ENCODE measurements at places on chromosomes 4 and X.

- H3K27ac ChIP-seq, result no peak overlapping the region
- H3K36me3 ChIP-seq, result no peaks in the 10 kb centered on the region
- DNase-seq, result no peak
- H3K4me3 ChIP-seq, result no peak overlapping the region
Measured at GRCh38 chrX:17750436-17750835, 13.1 kb downstream of the SCML1 start.

DNA sequence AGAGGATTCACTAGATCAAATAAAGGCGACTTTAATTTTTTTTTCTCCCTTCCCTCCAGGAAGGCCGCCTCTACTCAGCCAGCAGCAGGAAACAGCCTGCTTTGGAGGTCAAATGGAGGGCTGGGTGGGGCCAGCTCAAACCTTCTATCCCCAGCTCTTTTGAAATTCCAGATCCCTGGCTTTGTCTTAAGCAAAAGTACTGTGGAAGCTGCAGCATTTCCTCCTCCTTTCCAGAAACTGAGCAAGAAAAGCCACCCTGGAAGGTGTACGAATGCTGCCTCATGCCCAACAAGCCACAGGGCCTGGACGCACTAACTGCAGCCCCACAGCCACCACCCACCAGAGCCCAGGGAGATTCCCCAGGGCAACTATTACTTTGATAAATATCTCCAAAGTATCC, 55.1 kb upstream of the ZCCHC13 start:
- H3K27me3 ChIP-seq, result no peaks in the 10 kb centered on the region
- H3K4me1 ChIP-seq, result peaks cover 5% of the 10 kb centered on the region
- H3K36me3 ChIP-seq, result peaks cover 3% of the 10 kb centered on the region
- H3K4me3 ChIP-seq, result no peak overlapping the region

DNA sequence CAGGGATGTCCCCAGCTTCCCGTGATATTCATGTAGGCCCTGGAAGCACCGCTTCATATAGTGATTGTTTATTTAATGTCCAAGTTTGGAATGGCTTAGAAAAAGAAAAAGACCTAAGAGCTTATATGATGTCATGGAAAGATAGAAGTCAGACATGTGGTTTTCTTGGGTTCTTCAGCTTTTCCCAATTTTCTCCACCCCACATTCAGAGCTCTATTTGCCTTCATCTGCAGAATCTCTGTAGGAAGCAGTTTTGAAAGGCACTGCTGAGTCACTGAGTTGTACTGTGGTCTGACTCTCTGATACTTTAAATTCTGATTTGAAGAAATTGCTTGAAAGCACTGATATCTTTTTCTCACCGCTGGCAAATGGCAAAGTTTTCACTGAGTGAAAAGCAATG, 120.6 kb upstream of the EDNRA start:
- H3K4me1 ChIP-seq, result no peaks in the 10 kb centered on the region
- H3K4me3 ChIP-seq, result no peak overlapping the region
- no peak for DNase-seq
- H3K27me3 ChIP-seq, result no peaks in the 10 kb centered on the region

- no peaks in the 10 kb centered on the region for H3K36me3 ChIP-seq
- H3K27me3 ChIP-seq, result peaks cover 1% of the 10 kb centered on the region
- H3K4me3 ChIP-seq, result no peak overlapping the region
- H3K27ac ChIP-seq, result no peak overlapping the region
- peaks cover 7% of the 10 kb centered on the region for H3K4me1 ChIP-seq
Measured at GRCh38 chr4:47715716-47716416, 122.0 kb downstream of the CORIN start.

- H3K4me1 ChIP-seq, result no peaks in the 10 kb centered on the region
- DNase-seq, result no peak
- no peaks in the 10 kb centered on the region for H3K36me3 ChIP-seq
- H3K27me3 ChIP-seq, result no peaks in the 10 kb centered on the region
- H3K27ac ChIP-seq, result no peak overlapping the region
Measured at GRCh38 chrX:106894978-106895452, 8.1 kb downstream of the RIPPLY1 start.

DNA sequence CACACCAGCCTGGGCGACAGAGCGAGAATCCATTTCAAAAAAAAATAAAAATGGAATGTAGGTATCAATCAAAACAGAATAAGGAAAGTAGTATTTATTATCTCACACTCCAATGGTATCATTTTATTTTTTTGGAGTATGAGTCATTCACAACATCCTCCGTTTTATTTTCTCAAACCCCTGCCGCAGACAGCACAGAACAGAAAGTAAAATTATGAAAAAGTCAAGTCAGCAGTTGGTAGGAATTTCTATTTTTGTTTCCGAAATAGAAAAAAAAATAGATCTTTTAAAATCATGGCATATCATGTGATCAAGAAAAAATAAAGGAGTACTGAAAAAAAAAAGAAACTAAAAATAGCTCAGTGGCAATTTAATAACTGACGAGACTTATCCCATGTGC, 490.7 kb upstream of the TENM3 start:
- no peak for DNase-seq
- no peak overlapping the region for H3K27ac ChIP-seq
- H3K36me3 ChIP-seq, result no peaks in the 10 kb centered on the region
- no peaks in the 10 kb centered on the region for H3K27me3 ChIP-seq

- no peaks in the 10 kb centered on the region for H3K27me3 ChIP-seq
- no peaks in the 10 kb centered on the region for H3K4me1 ChIP-seq
- DNase-seq, result no peak
- no peak overlapping the region for H3K4me3 ChIP-seq
- no peak overlapping the region for H3K27ac ChIP-seq
Measured at GRCh38 chrX:108442901-108443464, 3.3 kb downstream of the COL4A5 start.

DNA sequence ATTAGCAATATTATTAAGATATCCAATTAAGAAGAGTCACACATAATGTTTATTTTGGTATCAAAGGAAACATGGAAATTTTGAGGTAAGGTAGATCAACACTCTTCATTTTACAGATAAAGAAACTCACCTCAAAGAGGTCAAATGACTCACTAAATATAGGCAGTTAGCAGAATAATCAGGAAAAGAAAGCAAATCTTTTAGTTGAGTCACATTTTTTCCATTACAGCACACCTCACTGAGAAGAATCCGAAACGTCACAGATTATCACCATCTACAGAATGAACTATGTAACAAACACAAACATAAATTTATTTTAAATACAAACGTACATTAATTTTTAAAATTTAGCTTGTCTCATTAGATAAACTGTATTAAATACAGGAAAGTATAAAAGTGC, 70.1 kb downstream of the TMEM47 start:
- DNase-seq, result no peak
- no peak overlapping the region for H3K4me3 ChIP-seq
- no peaks in the 10 kb centered on the region for H3K4me1 ChIP-seq
- H3K27ac ChIP-seq, result no peak overlapping the region
- no peaks in the 10 kb centered on the region for H3K27me3 ChIP-seq

DNA sequence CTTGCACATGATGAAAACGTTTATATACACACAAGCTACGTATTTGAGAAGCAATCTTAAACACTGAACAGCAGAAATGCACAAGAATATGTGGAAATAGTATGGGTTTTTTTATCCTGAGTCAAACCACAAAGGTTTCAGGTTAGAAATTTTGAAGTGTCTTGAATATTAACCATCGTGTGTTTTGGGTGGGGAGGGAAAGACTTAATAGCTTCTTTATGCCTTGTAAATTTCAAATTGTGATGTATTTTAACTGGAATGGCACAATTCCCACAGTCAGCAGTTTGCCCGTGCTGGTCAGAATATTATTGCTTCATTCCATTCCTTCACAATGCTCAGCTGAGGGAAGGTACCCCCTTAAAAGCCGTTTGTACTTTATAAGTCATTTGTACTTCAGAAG, 67.4 kb upstream of the WDR1 start:
- H3K27ac ChIP-seq, result no peak overlapping the region
- H3K27me3 ChIP-seq, result no peaks in the 10 kb centered on the region
- no peak overlapping the region for H3K4me3 ChIP-seq

- peak within 1 kb of the TSS; percentile 69 for H3K4me3 ChIP-seq
- peaks cover 2% of the 10 kb centered on the region for H3K4me1 ChIP-seq
- no peaks in the 10 kb centered on the region for H3K36me3 ChIP-seq
- peak within 1 kb of the TSS; percentile 82 for H3K27ac ChIP-seq
Measured at GRCh38 chrX:16712548-16713155, at the start of gene CTPS2. Gene CTPS2, minus strand, starts transcription at chrX:16712669. Its CDS starts 9,767 bp downstream, at chrX:16702902.

DNA sequence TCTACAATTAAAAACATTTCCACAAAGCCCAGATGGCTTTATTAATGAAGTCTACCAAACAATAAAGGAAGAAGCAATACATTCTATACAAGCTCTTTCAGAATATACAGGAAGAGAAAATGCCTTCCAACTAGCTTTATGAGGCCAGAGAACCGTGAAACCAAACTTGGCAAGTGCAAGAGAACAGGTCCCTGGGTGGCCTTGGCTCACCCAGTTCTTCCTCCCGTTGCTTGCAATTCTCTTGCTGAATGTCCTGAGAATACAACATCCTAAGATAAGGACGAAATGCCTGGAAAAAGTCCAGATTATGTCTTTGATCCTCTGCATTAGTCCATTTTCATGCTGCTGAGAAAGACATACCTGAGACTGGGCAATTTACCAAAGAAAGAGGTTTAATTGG, 204.9 kb downstream of the MAD2L1 start:
- H3K27ac ChIP-seq, result no peak overlapping the region
- no peaks in the 10 kb centered on the region for H3K36me3 ChIP-seq
- no peak overlapping the region for H3K4me3 ChIP-seq
- no peaks in the 10 kb centered on the region for H3K4me1 ChIP-seq
- no peak for DNase-seq

DNA sequence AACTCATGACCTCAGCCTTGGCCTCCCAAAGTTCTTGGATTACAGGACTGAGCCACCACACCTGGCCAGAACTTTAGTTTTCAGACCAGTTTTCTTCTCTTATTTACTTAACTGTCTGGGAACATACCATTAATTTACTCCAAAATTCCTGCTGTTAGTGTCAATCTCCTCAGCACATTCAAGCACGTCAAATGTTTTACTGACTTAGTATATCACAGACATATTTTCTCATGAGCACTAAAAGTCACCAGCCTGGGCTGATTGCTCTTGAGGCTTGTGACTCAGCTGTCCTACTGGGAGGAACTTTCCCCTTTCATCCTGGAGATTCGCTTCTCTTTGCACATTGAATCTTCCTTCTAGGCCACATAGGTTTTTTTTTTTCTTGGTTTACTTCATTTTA, 109.6 kb downstream of the PCDH18 start:
- H3K36me3 ChIP-seq, result no peaks in the 10 kb centered on the region
- H3K4me3 ChIP-seq, result no peak overlapping the region
- H3K4me1 ChIP-seq, result no peaks in the 10 kb centered on the region
- H3K27ac ChIP-seq, result no peak overlapping the region

GRCh38 chr4:159018062-159018629, 84.7 kb upstream of the RAPGEF2 start:
- no peak overlapping the region for H3K27ac ChIP-seq
- no peaks in the 10 kb centered on the region for H3K27me3 ChIP-seq
- no peak for DNase-seq
- no peaks in the 10 kb centered on the region for H3K36me3 ChIP-seq
- H3K4me3 ChIP-seq, result no peak overlapping the region

DNA sequence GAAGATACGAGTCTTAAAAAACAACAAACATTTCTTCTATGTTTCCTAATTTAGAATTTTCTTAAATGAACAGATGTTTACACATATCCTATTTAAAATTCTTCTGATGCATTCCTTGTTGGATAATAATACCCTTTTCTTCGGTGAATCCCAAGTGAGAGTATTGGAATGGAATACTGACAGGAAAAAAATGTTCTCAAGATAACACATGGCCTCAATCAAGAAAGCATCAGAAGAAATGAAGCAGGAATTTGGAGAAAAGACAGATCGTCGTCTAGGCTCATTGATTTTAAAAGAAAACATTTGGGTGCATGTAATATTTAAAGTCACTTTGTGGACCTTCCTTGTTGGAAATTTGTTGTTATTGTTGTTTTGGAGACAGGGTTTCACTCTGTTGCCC, 196.9 kb upstream of the ANK2 start:
- no peaks in the 10 kb centered on the region for H3K36me3 ChIP-seq
- H3K4me1 ChIP-seq, result no peaks in the 10 kb centered on the region
- H3K27ac ChIP-seq, result no peak overlapping the region
- no peak for DNase-seq
- H3K27me3 ChIP-seq, result no peaks in the 10 kb centered on the region

GRCh38 chr4:7266525-7267292, 74.4 kb downstream of the SORCS2 start:
- DNase-seq, result no peak
- no peaks in the 10 kb centered on the region for H3K36me3 ChIP-seq
- H3K27ac ChIP-seq, result no peak overlapping the region
- H3K4me1 ChIP-seq, result peaks cover 4% of the 10 kb centered on the region

- no peak for DNase-seq
- H3K4me3 ChIP-seq, result no peak overlapping the region
- H3K27ac ChIP-seq, result no peak overlapping the region
- no peaks in the 10 kb centered on the region for H3K27me3 ChIP-seq
- H3K4me1 ChIP-seq, result peaks cover 2% of the 10 kb centered on the region
Measured at GRCh38 chr4:74942918-74943253, 10.0 kb downstream of the PARM1 start.

GRCh38 chrX:71098951-71099506, 3.4 kb downstream of the FOXO4 start:
- peaks cover 5% of the 10 kb centered on the region for H3K27me3 ChIP-seq
- H3K4me1 ChIP-seq, result peaks cover 32% of the 10 kb centered on the region
- peak overlapping the region; percentile 23 for H3K4me3 ChIP-seq
- DNase-seq, result no peak

GRCh38 chrX:96002431-96002830, 682.2 kb upstream of the DIAPH2 start:
- H3K4me3 ChIP-seq, result no peak overlapping the region
- H3K27me3 ChIP-seq, result no peaks in the 10 kb centered on the region
- H3K36me3 ChIP-seq, result no peaks in the 10 kb centered on the region

GRCh38 chrX:112687189-112687691, 7.5 kb upstream of the LHFPL1 start:
- no peaks in the 10 kb centered on the region for H3K36me3 ChIP-seq
- DNase-seq, result no peak

DNA sequence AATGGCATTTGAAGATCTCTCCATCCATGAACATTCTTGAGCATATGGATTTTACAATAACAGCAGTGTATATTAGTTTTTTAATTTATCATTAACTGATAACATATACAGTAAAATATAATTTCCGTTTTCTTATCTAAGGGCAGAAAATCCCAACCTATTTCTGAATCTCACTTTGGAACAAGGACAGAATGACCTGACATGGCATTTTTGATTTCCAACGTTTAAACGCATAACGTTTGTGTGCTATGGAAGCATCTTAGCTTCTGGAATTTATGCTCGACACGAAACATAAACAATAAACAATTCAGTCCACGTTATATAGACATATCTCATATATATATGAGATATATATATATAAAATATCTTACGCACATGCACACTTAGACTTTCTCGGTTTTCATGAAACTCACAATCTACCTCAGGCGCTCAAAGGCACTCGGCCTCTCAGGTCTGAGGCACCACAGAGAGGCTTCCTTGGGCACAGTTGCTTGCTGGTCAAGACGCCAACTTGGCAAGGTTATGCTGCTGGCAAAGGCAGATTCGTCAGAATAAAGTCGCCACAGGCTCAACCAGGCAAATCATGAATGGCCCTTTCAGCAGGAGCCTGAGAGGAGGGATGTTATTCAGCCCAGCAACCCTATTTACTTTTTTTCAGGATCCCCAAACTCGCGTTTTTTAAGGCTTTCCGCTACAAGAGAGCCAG, 1.0 kb upstream of the UGT8 start:
- H3K27ac ChIP-seq, result no peak overlapping the region
- no peaks in the 10 kb centered on the region for H3K27me3 ChIP-seq
- peak overlapping the region; percentile 95 for H3K4me3 ChIP-seq

Measured in H1 (cell line).